ENCODE measurements at places on chromosomes 7 and 10.
A peak's percentile ranks its signal among the peaks of the same experiment; 100 is the strongest.

GRCh38 chr7:79124331-79124730 lies 329.1 kb downstream of the MAGI2 start:
- no peak for DNase-seq

- no peak for DNase-seq
Measured at GRCh38 chr7:88761779-88762178, 2.3 kb downstream of the ZNF804B start.

- DNase-seq, result no peak
Measured at GRCh38 chr7:18352339-18353255, 143.0 kb upstream of the HDAC9 start.

GRCh38 chr10:9302140-9302746 lies 1247.8 kb downstream of the GATA3 start:
- no peak for DNase-seq

DNA sequence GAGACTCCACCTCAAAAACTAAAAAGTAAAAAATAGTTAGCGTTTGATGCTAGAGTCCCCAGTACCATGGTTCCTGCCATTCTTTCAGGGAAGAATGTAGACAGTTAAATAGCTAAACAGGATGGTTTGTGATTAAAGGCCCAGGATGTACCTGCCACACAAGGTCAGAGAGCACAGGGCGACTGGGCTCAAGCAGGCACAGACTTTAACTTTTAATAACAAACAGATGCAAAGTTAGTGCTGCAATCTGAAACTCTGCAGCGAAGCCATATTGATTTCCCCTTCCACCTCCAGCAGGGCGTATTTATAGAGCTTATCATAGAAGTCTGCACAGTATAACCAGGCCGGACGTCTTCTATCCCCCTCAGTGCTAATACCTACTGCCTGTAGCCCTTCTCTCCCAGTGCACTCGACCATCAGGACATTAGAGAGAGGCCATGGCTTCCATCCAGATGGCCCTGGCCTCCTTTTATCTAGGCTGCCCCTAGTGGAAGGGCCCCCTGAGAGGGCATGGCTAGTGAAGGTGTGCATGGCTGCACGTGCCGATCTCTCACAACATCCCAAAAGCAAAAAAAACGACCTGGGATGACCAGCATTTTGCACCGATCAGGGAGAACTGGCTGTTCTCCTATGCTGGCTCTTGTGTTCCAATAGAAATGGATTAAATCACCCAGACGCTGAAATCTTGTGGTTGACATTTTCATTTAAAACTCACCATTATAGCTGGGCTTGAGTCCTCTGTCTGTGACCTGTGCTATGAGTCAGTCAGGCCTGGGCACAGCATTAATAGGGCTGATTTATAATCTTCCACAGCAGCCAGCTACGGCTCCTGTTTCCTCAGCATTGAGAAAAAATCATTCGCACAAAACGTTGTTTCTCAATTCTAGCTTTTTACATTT lies 7.6 kb upstream of the BAG3 start:
- no peak for DNase-seq

GRCh38 chr10:31075434-31075833 lies 43.8 kb upstream of the ZNF438 start:
- DNase-seq, result no peak

DNA sequence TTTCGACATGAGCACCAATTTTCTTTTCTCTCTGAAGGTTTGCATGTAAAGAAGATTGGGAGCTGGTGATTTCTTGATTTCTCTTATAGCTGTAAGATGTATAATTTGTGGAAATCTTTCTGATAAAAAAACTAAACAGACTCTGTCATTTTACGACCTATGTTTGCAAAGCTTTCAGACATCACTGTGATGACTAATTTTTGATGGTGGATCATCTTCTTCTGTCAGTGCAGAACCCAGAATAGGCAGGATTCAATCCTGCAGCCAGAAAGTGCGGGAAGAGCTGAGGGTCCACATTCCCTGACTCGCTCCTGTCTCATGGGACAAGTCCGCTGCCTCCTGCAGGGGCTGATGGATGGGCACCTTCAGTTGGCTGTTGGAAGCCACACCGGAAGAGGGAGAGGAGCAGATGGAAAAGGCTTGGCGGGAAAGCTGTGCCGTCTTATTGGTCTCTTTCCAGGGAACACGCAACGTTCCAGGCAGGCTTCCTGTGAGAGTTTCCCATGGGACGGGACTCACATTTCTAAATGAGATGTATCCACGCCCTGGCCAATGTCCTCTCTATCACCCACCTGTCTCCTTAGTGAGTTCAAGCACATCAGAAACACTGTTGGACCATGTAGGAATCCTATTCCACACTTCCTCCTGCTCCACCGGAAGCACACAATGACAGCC lies 186.9 kb downstream of the PRPF18 start:
- peak; percentile 13 for DNase-seq

GRCh38 chr10:49153971-49154370 lies 20.1 kb upstream of the FAM170B start:
- DNase-seq, result no peak

Measured in activated CD8-positive, alpha-beta memory T cell treated with anti-CD3 and anti-CD28 coated beads for 24 hours (primary cell).